Activated CD4-positive, alpha-beta T cell treated with anti-CD3 and anti-CD28 coated beads for 36 hours (primary cell): ENCODE measurements at places on chromosomes 7 and 10.

GRCh38 chr10:99995713-99996112 lies 14.0 kb downstream of the DNMBP start:
- no peak for DNase-seq

DNA sequence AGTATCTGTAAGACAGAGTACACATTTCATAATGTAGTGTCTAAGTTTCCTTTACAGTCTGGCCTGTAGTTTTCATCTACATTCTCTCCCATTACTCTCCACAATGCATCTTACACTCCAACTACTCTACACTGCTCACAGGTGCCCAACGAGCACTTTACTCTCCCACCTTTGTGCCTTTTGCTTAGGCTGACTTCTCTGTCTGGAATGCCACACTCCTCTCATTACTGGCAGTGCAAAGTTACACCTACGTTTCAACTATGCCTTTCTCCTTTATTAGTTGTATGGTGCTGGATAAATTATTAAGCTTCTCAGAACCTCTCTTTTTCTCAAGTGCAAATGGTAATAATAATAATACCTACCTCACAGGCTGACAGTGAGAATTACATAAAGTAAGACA lies 70.5 kb downstream of the RNLS start:
- no peak for DNase-seq

- DNase-seq, result no peak
Observed at GRCh38 chr7:116429986-116430619, 69.4 kb upstream of the CAV2 start.

DNA sequence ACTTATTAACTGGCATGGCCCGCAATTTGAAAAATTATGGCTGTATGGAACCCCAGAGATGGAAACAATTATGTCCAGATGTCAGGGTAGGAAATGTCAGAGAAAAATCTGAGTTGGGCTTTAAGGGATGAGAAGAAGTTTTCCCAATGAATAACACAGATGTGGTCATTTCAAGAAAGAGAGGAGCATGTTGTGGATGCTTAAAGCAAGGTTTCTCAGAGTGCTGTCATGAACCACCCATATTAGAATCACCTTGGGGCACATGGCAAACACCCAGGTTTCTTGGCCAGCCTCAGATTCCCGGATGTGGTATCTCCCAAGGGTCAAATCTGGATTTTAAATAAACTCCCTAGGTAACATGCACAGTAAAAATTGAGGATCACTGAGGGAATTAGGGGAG lies 43.6 kb downstream of the LAMB4 start:
- no peak for DNase-seq

GRCh38 chr10:11515596-11516430 lies 95.6 kb downstream of the USP6NL start:
- peak; percentile 65 for DNase-seq

DNA sequence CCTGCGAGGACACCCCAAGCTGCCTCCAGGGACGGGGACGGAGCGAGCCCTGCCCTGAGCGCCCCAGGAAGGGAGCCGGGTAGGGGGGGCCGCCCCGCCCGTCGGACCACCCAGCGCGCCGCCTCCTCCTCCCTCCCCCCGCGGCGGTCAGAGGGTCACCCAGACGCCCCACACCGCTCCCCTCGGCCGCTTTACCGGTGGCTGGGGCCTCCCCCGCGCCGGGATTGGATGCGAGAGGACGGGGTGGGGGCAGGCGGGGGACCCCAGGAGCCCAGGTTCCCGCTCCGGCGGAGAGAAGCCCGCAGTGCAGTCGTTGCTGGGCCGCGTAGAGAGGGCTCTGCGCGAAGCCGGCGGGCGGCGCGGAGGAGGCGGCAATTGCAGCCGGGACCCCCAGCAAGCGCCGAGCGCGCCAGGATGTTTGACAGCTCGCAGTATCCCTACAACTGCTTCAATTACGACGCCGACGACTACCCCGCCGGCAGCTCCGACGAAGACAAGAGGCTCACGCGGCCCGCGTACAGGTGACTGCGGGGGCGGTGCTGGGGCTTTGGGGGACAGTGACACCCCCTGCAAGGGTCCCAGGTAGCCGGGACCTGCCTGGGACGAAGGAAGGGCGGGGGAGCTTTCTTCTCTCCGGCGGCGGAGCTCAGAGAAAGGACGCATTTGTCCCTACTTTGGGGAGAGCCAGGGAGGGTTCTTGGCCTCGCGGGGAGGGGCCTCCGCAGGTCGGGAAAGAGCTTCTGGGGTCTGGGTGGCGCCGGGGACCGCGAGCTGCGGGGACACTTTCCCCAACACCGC lies at the start of gene FOXL3:
TSS of gene FOXL3 (plus strand) at position 415 of the 798 bp plus-strand sequence. CDS start at position 415, 0 bp downstream.
- DNase-seq, result no peak
